ENCODE measurements at places on chromosomes 2 and 18.

GRCh38 chr18:9120796-9121195 lies 15.8 kb upstream of the ANKRD12 start:
- DNase-seq, result no peak

DNA sequence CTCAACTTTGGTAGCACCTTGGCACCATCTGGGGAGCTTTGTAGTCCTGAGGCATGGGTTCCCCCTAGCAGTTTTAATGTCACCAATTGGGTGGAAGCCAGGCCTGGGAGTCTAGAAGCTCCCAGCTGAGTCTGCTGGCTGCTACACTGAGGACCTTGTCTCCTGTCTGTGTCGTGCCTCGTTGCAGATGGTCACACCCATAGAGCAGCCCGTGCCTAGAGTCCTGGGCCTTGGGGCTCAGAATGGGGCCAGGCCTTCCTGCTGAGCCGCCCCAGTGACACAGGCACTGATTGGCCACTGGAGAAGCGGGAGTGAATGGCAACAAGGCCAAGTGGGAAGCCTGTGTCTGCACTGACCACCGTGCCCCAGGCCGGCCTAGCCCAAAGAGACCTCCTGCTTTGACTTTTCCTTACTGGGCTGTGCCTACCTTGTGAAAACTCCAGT lies 113.2 kb downstream of the SH3RF3 start:
- no peak for DNase-seq

DNA sequence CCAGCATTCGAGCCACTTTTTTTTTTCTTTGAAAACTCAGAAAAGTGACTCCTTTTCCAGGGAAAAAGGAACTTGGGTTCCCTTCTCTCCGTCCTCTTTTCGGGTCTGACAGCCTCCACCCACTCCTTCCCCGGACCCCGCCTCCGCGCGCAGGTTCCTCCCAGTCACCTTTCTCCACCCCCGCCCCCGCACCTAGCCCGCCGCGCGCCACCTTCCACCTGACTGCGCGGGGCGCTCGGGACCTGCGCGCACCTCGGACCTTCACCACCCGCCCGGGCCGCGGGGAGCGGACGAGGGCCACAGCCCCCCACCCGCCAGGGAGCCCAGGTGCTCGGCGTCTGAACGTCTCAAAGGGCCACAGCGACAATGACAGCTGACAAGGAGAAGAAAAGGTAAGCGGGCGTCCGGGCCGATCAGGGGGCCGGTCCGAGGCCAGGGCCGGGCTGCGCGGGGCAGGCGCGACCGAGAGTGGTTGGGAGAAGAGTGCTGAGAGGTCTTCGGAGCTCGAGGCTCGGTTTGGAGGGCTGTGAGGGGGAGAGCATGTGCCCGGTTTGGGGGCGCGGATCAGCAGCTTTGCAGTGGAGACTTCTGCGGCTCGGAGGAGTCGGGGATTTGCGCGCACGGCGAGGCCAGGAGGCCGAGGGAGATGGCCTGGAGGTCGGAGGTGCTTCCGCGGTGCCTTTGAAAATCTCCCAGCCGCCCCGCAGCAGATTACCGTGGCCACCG lies 502 bp downstream of the EPAS1 start:
- peak; percentile 87 for DNase-seq

- no peak for DNase-seq
These were observed 1579.0 kb upstream of the NXPH2 start for GRCh38 chr2:140359056-140359771.

DNA sequence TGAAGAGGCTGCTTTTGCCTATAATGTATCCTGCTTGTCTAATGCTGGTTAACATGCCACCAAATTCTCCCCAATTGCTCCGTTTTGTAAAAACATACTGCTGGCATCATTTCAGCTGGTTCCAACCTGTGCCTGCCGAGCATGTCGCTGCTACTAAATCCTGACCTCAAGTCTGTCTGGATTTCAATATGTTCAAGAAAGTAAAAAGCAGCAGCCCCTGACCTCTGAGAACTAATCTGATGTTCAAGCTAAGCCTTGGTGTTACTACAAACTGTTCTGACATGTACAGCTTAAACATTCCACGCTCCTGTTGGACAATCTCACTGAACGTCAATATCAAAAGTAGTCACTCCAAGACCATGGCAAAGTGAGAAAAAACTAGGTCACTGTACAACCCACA lies 46.3 kb downstream of the SFT2D3 start:
- DNase-seq, result no peak

Measured in breast epithelium (tissue), 4 donors.